ENCODE measurements at places on chromosomes 1 and 21. TPM values are rescaled to one million over a fixed set of nuclear protein-coding genes. Genes with fewer than 3 reads are reported as not detected.

DNA sequence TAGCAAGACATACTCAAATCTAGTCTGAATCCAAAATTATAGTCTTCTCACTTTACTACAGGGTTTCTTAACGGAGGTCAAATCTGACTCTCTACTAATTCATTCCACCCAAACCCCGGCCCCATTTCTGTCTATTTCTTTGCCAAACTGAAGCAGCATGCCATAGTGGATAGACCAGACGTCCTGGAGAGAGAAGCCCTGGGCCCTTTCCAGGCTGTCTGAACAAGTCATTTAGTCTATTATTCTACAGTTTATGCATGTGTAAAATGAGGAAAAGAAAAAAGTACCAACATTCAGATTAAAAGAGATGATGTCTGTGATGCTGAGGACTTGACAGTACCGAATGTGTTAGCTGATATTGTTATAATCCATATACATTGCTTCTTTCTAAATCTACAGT, 95.0 kb downstream of the GDAP2 start:
- no peak for DNase-seq

The TFF3 gene
- total RNA-seq, result 0.87 TPM

DNA sequence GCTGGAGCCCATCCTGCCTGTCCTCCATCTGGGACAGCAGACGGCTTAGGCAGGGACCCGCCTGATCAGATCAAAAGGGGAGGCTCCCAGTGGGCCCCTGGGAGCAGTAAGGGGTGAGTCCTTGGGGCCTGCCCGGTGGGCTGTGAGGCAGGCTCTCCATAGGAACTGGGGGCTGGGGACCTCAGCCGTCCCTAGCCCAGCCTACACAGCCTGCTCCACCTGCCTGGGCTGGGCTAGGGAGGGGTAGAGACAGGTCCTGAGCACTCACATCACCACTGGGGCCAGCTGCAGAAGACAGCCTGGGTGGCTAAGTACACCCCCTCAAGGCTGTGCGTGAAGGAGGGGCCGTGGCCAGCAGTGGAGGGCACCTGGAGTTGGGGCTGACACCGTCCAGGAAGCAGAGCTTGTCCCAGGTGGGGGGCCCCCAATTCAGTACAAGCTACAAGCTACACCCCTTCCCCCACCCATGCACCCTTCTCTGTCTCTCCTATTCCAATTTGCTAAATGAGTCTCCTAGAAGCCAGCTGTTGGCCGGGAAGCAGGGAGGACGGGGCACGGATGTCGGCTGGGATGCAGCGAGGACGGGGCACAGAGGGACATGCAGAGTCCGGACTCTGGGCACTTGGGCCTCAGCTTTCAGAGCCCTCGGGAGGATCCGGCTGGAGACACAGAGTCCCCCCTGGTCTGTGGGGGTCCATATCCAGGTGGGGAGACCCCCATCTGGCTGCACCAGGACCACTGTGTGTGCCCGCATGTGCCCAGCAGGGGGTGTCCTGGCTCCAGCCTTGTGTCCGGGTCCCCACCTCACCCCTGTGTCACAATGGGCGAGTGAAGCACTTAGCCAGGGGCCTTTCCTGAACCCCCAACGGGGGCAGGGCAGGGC, 1.7 kb downstream of the ISG15 start:
- no peak for DNase-seq

DNA sequence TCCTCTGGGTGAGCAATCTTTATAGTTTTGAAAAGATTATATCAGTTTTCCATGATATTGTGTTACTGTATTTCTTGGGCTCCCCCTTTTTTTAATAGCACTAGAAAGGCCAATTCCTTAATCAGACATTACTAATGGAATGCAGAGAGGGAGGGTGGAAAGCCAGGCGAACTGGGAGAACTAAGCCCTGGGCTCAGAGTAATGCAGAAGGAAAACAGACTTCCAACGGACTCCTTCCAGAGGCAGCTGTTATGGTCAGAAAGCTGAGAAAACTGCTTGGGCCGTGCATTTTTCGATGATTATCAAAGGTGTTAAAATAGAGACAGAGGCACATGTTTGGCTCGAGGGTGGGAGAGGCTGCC, 206.3 kb downstream of the FOXD2 start:
- no peak for DNase-seq

- peak; percentile 9 for DNase-seq
Measured at GRCh38 chr1:220271706-220272046, 577 bp downstream of the RAB3GAP2 start.

DNA sequence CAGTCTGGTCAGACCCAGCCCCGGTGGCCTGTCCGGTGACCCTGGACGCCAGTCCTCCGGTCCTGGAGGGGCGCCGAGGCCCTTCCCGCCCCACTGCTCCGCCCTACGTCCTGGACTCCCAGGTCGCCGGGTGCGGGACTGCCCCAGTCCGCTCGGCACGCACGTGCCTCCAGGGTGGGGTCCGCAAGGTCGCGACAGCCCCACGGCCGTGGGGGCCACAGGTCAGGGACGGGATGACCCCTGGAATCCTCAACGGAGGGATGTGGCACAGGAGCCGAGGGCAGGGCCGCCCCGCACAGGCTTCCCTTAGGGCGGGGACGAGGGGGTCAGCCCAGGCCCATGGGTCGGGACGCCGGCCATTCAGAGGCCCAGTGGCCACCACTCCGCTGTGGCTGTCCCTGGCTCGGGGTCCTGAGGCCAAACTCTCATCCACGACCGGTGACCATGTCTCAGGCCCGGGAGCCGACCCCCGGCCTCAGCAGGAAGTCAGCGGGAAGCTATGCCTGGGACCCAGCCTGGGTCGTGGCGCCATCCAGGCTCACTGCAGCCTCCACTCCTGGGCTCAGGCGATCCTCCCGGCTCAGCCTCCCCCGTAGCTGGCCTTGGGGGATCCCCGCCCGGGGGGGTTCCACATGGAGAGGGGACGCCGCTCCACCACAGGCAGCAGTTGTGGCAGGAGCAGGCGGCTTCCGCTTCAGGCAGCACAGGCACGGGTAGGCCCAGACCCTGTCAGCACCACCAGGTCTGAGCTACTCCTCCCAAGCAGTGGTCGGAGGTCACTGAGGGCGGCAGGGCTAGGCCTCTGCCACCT, 599 bp upstream of the TMEM240 start:
- DNase-seq, result no peak

GRCh38 chr1:10140981-10141380, 69.4 kb upstream of the KIF1B start:
- DNase-seq, result no peak

DNA sequence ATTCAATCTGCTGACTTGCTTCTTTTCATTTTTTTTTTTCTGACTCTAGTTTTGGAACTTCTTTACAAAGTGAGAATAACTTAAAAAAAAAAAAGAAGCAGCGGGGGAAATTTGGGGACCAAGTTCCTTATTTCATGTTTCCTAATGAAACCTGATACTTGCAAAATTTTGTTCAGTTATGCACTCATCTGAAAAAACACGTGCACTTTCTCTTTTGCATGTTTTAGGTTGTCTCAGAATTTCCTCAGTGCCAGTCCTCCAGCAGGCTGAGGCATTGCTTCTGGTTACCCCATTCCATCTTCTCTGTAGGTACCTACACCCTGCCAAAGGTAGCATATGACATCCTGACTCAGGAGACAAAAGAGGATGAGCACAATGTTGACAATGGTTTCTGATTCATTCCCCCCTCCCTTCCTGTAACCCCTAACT, 299.7 kb downstream of the GRIK1 start:
- no peak for DNase-seq

DNA sequence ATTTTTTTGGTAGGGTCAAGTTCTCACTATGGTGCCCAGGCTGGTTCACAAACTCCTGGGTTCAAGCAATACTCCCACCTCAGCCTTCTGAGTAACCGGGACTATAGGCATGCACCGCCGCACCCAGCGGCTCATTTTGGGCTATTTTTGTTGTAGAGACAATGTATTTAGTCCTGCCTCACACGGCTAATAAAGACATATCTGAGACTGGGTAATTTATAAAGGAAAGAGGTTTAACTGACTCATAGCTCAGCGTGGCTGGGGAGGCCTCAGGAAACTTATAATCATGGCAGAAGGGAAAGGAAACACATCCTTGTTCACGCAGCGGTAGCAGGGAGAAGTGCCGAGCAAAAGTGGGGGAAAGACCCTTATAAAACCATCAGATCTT, 4.2 kb downstream of the CELA2A start:
- DNase-seq, result peak; percentile 15

DNA sequence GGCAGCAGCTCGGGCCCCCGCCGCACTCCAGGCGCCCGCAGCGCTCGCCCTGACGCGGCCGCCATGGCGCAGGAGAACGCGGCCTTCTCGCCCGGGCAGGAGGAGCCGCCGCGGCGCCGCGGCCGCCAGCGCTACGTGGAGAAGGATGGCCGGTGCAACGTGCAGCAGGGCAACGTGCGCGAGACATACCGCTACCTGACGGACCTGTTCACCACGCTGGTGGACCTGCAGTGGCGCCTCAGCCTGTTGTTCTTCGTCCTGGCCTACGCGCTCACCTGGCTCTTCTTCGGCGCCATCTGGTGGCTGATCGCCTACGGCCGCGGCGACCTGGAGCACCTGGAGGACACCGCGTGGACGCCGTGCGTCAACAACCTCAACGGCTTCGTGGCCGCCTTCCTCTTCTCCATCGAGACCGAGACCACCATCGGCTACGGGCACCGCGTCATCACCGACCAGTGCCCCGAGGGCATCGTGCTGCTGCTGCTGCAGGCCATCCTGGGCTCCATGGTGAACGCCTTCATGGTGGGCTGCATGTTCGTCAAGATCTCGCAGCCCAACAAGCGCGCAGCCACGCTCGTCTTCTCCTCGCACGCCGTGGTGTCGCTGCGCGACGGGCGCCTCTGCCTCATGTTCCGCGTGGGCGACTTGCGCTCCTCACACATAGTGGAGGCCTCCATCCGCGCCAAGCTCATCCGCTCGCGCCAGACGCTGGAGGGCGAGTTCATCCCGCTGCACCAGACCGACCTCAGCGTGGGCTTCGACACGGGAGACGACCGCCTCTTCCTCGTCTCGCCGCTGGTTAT, 2.8 kb downstream of the KCNJ9 start:
- DNase-seq, result no peak
